ENCODE measurements at places on chromosomes 7 and 10.

GRCh38 chr10:95503526-95503925 is 57.6 kb downstream of the SORBS1 start:
- DNase-seq = no peak

DNA sequence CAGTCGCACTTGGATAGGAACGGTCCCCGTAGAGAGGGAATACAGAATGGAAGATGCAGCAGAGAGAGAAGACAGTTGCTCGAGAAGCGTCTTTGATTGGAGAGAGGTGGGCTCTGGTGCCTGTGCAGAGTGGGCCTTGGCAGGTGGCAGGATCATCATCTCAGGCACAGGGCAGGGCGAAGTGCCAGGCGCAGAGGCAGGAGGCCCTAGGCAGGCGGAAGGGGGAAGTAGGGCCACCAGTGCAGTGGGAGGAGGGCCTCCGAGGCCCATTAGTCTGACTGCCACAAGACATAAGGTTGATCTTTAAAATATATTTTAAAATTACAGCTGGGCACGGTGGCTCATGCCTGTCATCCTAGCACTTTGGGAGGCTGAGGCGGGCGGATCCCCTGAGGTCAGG is 10.1 kb downstream of the CARD11 start:
- no peak for DNase-seq

DNA sequence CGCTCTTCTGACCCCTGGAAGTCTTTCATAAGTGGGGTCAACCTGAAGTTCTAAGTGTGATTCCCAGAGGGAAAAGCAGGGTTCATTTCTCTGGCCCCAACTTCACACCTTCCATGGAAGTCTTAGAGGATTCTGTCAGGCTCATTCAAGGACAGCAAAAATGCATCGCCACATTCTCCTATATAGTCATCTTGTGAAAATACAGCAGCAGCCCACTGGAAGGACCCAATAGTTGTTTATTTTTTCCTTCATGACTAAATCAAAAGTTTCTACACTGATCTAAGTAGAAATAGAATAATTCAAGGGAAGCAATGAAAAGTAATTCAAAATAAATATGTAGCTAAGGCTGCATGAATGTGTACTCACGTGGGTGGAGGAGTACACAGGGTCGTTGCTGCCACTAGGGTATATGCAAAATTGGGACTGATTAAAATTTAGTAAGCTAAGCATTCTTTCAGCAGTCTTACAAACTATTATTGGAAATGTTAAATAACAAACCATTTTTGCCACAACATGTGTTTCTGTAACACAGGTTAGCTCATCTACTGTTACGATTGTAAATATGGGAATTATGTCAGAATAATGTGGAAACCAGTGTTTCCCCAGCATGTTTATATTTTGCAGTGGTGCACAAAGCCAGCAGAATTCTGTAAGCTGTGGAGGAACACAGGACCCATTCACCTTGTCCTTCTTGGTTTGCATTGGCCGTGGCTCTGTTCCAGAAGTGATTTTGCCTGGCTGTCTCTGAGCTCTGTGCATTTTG is 33.5 kb downstream of the EEPD1 start:
- no peak for DNase-seq

DNA sequence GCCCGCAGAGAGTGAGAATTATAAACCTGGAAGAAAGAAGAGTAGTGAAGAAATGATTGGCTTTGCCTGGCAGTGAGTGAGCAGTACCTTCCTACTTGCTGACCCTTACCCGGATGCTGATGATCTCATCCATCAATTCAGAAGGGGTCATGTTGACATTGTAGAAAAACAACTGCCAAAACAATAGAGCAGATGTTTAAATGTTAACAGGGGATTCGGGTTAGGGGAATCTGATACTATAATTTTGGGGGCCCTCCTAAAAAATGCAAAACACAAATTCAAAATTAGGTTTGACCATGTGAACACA is 78.1 kb downstream of the MYOF start:
- no peak for DNase-seq

DNA sequence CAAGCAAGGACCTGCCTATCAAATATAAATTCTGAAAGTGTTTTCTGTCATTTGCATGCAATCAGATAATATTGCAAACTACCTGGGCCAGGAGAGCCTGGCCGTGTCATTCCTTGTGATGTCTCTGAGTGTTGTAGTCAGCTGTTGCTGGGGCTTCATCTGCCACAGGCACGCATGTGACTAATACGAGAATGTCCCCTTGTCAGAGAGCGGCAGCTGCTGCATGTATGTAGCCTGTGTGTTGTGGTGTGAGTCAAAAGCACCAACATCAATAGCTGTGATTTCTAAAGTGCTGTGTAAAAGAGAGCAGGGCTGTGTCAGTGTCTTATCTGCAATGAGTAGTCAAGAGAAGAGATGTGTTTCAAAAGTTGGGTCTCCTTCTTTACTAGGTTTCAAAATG is 155.4 kb downstream of the POU6F2 start:
- DNase-seq = no peak

GRCh38 chr10:125795128-125795527 is 19.5 kb upstream of the MMP21 start:
- DNase-seq = no peak

GRCh38 chr10:65838811-65839210 is 1087.0 kb upstream of the LRRTM3 start:
- no peak for DNase-seq
